Substantia nigra (tissue), 51 donors: ENCODE measurements at places on chromosomes 3 and 15.

DNA sequence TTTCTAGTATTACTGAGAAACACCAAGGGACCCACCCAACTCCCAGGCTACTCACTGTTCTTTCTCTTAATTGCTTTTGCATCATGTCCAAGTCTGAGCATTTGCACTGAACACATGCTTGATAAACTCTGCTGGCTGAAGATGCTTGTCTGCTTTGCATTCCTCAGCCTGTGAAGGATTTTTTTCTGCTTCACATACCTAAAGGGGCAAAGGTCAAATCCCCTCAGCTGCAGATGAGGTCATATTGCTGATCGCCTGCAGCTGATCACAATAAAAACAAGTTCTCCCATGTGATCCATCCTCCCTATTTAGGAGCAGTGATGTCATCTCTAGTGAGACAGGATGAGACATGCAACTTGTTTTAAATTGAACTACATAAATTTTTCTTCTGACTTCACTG is 84.6 kb upstream of the DCBLD2 start:
- DNase-seq, result no peak

GRCh38 chr15:26651909-26652308 is 121.0 kb downstream of the GABRB3 start:
- DNase-seq, result no peak

GRCh38 chr15:59152694-59153450 is 47.9 kb downstream of the CCNB2 start:
- no peak for DNase-seq

- no peak for DNase-seq
These were observed 290.0 kb upstream of the PLSCR5 start for GRCh38 chr3:146895026-146895749.
